ENCODE measurements at places on chromosomes 4 and X.

- DNase-seq: peak; percentile 50
Measured at GRCh38 chr4:184544788-184545409, 70.5 kb upstream of the IRF2 start.

- DNase-seq: peak; percentile 83
Measured at GRCh38 chrX:30620980-30621618, 32.1 kb upstream of the GK start.

GRCh38 chrX:134461437-134461836, 1.5 kb downstream of the HPRT1 start:
- no peak for DNase-seq

- DNase-seq: no peak
Measured at GRCh38 chr4:55253948-55254593, 92.0 kb upstream of the SRD5A3 start.

- DNase-seq: peak; percentile 51
Measured at GRCh38 chrX:7925867-7926472, 1.2 kb downstream of the PNPLA4 start.

GRCh38 chr4:108830509-108831244, 67.8 kb upstream of the ETNPPL start:
- DNase-seq: peak; percentile 60

DNA sequence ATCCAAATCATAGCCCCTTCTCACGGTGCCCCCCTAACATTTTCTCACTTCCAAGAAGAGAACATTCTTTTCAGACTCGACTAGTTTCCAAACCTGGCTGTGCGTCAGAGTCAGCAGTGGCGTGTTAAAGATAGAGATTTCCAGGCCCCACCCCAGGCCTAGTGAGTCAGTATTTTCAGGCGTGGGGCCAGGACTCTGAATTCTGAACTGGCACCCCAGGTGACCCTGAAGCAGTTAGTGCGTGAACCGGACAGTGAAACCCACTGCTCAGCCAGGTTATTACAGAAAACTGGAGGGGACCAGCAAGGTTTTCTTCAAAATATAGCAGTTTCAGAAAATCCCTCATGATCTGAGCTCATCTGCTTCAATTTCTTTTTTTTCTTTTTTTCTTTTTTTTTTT, 35.0 kb upstream of the BCOR start:
- DNase-seq: no peak

DNA sequence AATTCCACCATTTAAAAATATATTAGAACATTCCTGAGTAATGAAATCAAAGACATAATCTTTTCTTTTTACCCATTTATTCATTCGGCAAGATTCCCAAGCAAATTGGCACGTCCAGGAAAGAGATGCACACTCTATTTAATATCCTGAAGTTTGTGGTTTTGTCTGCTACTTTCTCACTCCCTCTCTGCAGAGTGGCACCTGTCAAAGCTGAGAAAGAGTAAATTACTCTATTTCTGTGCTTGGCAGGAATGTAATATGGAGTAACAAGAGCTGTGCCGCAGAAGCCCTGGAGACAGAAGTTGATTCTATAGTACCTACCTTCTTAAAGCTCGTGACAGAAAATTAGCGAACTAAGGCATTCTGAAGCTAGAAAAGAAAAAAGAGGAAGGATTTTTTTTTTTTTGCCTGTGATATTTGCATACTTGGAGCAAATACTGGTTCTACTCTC, 5.5 kb downstream of the GSTCD start:
- DNase-seq: peak; percentile 48

GRCh38 chr4:124030147-124030546, 633.6 kb downstream of the SPRY1 start:
- no peak for DNase-seq
